ENCODE measurements at places on chromosomes 11 and 22.

GRCh38 chr22:46795845-46796565 is 33.6 kb downstream of the TBC1D22A start:
- no peak for DNase-seq

GRCh38 chr22:49147171-49147570 is 680.5 kb downstream of the BRD1 start:
- DNase-seq, result no peak

- DNase-seq, result no peak
These were observed at the start of gene OLFML1 for GRCh38 chr11:7485186-7486097. TSS of gene OLFML1 (plus strand) at chr11:7485506. CDS start at chr11:7485876, 370 bp downstream.

GRCh38 chr22:23072911-23073491 is 2.7 kb downstream of the GNAZ start:
- DNase-seq, result no peak

DNA sequence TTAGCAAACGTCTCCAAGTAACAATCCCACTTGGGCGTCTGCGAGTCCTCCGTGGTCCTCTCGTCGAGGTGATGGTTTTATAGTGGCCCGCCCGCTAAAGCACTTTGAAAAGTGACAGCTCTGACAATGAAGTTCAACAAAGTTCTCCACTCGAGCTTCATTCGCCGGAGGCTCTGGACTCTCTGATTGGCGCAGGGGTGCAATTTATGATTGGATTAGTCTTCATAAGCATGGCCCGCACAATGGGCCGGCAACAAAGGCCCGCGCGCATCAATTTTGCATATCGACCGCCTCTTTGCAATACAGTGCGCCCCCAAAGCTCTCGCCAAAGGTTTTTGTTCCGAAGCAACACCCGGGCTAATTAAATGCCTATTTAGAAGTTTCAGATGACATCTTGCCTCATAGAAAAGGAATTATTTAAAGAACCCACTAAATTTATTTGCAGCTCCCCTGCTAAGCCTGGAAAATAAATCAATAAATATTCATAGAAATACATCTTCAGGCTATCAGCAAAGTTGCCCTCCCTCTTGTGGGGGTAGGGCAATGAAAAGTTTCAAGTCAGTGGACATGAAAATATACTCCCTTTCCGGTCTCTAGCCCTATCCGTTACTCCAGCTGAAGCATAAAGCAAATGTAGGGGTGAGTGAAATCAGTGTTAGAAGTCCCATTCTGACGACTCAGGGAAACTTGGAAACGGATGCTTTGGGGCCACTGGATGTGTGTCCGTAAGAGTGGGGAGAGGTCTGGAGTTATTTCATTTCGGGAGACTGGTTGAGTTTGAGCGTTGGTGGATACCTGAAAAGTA is at the start of gene DBX1:
TSS of gene DBX1 (minus strand) at position 51 of the 805 bp plus-strand sequence. CDS start 151 bp downstream, outside the sequence.
- DNase-seq, result no peak
